Stimulated activated naive CD8-positive, alpha-beta T cell treated with anti-CD3 and anti-CD28 coated beads, Interleukin-15, Interleukin-2, amounts not matched to agents 100 U/mL and 50 U/mL, for 24 hours (primary cell): ENCODE measurements at places on chromosomes 5 and 9.

DNA sequence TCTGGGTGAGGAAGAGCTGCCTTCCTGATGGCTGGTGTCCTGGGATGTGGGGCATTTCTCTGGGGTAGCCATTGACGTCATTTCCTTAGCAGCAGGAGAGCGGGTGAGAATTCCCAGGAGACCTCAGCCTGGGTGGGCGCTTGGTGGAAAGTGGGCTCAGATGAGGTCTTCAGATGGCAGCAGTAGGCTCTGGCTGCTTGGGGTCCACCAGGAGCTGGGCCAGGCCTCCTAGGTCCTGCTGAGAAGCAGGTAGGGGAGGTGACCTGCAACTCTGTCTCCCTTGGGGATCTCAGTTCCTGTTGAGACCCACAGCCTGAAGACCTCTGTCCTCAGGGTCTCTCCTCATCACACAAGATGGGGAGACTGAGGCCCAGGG lies 31.5 kb downstream of the FAM163B start:
- no peak for DNase-seq

DNA sequence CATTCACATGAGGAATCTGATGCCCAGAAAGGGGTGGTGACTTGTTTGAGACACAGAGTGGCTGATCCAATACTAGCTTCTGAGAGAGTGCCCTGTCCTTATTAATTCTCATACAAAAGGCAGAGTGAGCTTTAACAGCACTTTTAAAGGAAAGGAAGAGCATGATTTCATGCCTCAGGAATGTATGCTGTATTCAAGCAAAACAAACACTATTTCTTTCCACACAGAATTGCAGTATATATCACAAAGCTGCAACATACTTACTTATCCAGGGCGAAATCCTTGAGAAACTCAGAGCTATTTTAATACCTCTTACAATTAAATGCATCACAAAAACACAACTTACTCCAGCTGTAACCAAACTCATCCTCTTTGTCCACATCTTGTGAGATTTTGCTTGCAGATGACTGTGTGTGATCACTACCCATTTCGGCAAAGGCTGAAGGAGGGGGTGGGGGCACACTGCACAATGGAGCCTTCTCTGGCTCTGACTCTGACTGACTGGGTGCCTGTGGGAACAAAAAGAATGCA lies 139.8 kb downstream of the MPDZ start:
- DNase-seq = no peak

DNA sequence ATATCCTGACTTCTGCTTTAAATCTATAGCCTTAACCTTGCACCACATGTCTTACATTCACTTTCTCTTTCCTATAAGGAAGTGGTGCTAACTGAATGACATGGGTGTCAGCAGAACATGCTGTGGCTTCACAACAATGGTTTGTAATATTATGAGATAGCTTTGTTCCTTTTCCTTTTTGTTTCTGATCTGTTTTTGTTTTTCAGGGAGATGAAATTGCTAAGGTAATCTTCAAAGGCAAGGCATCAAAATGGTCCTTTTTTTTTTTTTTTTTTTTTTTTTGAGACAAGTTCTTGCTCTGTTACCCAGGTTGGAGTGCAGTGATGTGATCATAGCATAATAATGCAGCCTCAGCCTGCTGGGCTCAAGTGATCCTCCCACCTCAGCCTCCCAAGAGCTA lies 53.6 kb upstream of the RANBP6 start:
- DNase-seq = no peak

GRCh38 chr9:8705861-8706260 lies 906.3 kb upstream of the DMAC1 start:
- no peak for DNase-seq

GRCh38 chr9:17580119-17580518 lies 1.3 kb downstream of the SH3GL2 start:
- DNase-seq = no peak

DNA sequence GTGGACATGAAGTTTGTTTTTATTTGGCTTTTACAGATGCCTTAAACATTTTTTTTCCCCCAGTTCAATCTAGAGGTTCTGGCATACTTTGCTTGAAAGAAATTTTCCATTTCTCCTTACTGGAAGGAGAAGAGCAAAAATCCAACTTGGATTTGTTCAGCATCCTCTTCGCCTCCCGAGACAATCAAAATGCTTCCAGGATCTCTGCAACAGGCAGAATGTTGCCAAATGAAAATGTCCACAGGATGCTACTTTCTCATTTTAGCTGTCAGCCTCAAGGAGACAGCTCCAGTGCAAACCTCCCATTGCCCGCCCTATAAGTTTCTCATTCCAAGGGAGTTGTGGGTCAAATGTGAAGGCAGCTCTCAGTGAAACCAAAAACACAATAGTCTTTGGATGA lies 1972.1 kb downstream of the MAT2B start:
- no peak for DNase-seq

- DNase-seq = no peak
These were observed 1.8 kb downstream of the SEMA5A start for GRCh38 chr5:9544056-9544455.

GRCh38 chr9:25537808-25538207 lies 140.4 kb downstream of the TUSC1 start:
- DNase-seq = no peak

GRCh38 chr5:67375606-67376005 lies 179.0 kb upstream of the CD180 start:
- DNase-seq = peak; percentile 7

- DNase-seq = no peak
These were observed 77.5 kb downstream of the ZSWIM6 start for GRCh38 chr5:61409568-61409967.

GRCh38 chr5:28281351-28281750 lies 1243.0 kb upstream of the CDH9 start:
- no peak for DNase-seq

- no peak for DNase-seq
These were observed 40.2 kb downstream of the SUB1 start for GRCh38 chr5:32625547-32625946.

DNA sequence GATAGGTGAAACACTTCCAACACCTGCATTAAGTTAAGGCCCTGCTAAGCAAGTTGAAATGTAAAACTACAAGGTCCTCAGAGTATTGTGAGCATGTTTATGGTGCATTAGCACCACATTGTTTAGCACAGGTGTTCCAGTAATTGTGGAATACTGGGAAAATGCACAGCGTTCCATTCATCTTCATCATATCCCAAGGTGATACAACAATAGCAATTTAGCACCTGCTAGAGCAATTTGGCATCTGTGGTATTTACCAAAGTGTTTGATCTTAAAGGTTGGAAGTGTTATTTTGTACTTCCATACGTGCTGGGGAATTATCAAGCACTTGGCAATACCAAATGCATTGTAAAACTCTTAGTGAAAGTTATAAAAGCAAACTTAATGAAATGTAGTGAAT lies 266.8 kb downstream of the CYLC2 start:
- DNase-seq = no peak

GRCh38 chr5:68257210-68257609 lies 41.7 kb downstream of the PIK3R1 start:
- DNase-seq = no peak

GRCh38 chr9:37300620-37301019 lies 121.9 kb upstream of the GRHPR start:
- peak; percentile 28 for DNase-seq

DNA sequence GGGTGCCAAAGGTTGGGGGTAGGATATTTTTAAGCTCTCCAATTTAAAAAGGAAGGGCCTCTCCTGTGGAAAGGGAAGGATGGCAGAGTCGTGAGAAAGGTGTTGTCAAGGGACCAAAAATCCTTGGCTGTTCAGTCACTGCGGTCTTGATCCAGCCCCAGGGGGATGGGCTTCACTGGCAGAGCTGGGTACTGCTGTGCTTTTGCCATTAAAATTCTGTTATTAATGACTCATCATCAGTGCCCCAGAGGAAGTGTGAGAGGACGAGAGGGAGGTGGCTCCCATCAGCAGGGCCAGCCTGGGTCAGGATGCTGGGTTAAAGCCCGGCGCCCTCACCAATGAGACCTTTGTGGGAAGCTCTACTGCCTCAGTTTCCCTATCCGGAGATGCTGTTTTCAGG lies 16.7 kb downstream of the PCDH12 start:
- no peak for DNase-seq

DNA sequence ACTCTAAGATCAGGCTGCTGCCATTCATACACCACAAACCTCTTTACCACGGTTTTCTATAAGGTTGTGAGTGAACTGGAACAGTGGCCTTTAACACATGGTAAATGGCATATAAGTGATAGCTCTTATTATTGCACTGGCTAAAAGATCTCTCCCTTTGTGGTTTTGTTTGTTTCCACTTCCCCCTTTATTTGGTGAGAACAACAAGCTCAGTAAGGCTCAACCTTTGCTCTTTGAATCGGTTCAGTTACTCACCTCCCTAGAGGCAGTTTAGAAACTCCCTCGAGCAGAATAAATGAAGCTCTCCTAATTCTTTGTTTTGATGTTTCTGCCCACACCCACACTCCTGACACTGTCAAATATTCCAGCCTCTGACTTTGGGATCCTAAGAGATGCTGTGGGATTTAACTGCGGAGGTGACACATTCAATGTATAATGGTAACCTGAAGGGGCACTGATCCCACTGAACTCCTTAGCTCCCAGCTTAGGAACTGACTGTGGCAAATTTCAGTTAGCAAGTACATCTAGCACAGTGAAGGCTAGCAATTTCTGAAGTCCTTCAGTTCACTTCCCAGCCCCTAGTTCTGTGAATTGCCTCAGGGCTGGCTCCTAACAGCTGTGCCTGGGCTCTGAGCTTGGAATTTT lies 22.5 kb upstream of the RAD23B start:
- no peak for DNase-seq

- DNase-seq = no peak
These were observed 85.6 kb downstream of the MACROH2A1 start for GRCh38 chr5:135313405-135313804.

GRCh38 chr9:134689321-134690181 lies 47.9 kb downstream of the COL5A1 start:
- DNase-seq = peak; percentile 26

DNA sequence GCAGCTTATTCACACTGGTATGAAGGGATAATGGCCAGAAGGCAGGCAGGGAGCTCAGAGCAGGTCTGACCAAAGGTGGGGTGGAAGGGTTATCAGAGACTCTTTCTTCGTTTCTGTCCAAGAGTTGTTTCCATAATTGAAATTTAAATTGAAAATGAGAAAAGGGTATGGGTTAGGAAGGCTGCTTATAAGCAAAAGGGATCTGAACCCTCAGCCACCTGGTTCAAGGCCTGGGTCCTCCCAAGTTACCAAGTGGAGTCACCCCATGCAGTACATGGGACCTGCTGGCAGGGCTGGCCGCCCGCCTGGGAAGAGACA lies 17.8 kb downstream of the EEIG1 start:
- no peak for DNase-seq

DNA sequence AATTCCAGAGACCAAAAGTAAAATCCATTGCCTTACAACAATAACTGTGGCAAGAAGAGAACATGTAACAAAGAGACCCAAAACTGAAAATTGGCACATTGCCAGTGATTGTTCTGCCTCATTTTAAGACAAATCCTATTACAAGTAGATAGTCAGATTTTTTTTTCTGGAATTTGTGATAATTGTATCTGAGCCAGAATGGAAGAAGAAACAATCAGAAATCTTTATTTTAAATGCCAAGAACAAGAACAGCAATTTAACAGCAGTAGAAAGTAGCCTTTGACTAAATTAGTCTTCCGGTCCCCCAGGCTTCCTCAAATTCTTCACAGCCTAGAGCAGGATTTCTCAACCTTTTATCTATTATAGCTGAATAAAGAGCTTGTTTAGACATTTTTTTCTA lies 106.7 kb upstream of the PTPN3 start:
- no peak for DNase-seq

- DNase-seq = no peak
These were observed 85.3 kb downstream of the BARX1 start for GRCh38 chr9:93869863-93870262.

GRCh38 chr5:137617528-137618205 lies 118.2 kb downstream of the KLHL3 start:
- DNase-seq = no peak
